Retinal pigment epithelial cell (primary cell): ENCODE measurements at places on chromosomes 5 and 9.

- DNase-seq, result no peak
Measured at GRCh38 chr9:4865681-4866080, 72.9 kb downstream of the RCL1 start.

GRCh38 chr9:97889941-97890887, 32.1 kb downstream of the TRMO start:
- DNase-seq, result no peak

GRCh38 chr9:132585954-132586829, 3.8 kb downstream of the BARHL1 start:
- no peak for DNase-seq

- peak; percentile 95 for DNase-seq
Measured at GRCh38 chr5:41794471-41794870, 75.8 kb downstream of the OXCT1 start.

DNA sequence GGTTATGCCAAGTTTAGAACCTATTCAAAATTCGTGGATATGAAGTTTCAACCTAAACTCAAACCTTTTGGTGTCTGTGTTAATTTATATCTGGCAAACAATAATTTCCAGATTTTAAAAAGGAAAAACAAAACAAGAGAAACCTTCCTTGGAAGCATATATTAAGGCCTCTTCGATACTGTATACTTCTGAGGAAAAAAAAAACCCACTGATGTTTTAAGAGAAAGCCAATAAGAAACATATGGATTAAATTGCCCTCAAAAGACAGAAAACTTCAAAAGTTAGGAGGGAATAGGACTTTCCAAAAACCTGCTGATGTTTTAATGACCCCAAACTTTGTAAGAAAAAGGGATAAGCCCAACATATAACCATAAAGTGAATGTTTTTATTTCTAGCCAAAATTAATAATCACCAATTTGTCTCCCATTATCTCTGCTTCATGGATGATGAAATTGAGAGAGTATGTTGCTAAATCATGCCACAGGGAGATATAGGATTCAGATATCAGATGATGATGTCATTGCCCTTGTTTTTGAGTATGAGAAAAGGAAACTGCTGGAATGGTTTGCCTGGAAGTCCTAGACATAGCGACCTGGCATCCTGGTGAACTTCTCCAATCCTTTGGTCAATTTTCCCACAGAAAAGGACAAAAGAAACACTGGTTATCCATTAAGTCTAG, 423.9 kb downstream of the DMRT2 start:
- no peak for DNase-seq

DNA sequence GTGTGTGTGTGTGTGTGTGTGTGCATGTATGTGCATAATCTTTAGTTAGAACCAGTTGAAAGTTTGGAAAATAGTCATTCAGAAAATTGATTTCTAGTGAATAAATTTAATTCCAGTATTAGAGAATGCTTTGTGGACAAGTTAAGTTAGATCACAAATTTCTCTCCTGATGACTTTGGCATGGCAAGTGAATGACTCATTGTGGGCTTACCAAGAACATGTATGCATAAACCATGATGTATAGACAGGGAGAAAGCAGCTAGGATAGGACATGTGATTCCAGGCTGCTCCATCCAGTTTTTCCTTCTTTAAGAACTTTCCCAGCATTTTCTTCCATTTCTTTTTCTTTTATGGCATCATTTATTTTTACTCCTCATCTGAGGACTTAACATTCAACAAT, 85.7 kb upstream of the SGCD start:
- no peak for DNase-seq

DNA sequence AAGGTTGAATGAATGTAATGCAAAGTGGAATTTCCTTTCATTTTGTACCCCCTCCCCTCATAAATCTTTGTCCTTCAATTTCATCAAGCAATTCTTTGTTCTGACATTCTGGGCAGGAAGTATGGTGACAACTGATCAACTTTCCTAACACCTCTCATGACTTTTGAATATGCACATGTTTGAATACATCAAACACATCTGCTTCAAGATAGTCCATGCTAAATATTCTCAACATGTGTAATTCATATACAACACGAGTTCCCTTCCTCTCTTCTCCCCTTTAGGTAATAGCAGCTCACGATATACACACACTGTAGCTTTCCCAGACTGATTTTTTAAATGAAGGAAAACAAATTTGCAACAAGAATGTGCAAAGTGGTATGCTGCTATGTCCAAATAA, 103.6 kb upstream of the EFNA5 start:
- no peak for DNase-seq

DNA sequence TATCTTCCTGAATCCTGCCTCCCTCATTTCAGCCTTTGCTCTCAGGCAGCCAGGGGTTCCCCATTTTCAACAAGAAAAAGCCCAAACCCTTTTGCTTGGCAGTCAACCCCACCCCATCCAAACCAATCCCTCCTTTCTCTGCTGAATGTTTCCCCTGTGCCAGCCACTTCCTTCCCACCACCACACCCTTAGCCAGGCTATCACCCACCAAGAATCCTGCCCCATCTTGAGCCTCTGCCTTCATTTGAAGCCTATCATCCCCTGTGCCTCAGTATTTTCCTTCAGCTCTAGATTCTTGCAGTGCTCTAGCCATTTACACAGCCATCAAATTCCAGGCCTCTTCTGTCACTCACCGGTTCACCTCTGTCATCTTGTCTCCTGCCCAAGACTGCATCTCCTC, 15.3 kb upstream of the FIBCD1 start:
- DNase-seq, result no peak

GRCh38 chr5:4058899-4059298, 463.3 kb downstream of the IRX1 start:
- DNase-seq, result no peak

GRCh38 chr5:168713051-168713450, 133.9 kb upstream of the PANK3 start:
- DNase-seq, result no peak

DNA sequence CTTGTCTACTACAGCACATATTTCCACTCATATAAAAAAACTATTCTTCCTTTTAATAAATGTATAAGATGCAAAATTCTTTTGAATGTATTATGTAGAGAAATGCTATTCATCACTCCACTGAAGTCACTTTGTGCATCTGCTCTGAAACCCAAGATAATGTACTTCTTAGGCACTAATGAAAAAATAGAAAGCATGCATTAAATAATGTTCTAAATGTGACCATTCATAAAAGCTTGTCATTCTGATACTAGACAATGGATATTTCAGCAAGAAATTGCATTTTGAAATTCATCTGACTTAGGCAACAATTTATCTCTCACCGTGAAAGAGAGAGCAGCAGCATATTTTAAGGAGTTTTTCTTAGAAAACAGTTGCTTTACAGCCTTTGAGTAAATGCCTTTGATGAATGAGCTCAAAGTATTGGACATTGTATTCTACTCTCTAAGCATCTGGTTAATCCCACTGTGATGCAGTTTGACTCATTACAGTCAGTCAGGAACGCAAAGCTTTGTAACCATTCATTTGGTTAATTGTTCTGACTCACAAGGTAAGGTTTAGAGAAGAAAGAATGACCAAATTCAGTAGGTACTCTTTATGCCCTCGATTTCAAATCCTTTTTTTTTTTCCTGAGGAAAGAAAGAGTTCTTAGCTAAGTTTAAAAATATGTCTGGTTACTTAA, 2233.8 kb upstream of the C9orf72 start:
- peak; percentile 69 for DNase-seq

GRCh38 chr5:74934949-74935751, 69.0 kb upstream of the FAM169A start:
- peak; percentile 25 for DNase-seq

DNA sequence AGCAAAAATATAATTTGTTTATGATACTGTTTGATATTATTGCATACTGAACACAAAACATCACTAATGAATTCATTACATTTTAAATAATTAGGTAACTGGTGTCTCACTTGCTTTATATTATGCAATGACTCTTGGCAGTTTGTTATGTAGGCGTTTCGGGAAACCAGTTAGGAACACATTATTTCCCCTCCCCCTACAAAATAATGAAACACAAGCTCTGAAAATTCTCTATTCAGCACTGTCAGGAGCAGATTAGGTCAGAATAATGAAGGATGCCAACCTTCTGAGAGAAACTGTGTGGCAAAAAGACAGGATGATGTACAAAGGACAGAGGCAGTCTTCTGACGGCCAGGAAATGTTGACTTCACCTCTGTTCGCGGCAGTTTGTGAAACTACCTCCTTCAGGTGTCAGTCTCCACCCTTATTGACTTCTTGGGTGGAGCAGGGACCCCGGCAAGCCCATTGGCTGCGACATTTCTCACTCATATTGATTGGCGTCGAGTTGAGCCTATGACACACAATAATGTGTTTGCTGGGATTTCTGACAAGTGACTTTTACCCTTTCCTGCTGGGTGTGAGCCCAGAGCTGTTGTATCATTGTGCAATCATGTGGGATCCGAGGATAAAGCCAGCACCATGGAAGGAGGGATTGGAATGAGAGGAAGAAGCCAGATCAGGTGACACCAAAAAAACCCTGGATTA, 33.9 kb downstream of the SH3PXD2B start:
- peak; percentile 73 for DNase-seq

DNA sequence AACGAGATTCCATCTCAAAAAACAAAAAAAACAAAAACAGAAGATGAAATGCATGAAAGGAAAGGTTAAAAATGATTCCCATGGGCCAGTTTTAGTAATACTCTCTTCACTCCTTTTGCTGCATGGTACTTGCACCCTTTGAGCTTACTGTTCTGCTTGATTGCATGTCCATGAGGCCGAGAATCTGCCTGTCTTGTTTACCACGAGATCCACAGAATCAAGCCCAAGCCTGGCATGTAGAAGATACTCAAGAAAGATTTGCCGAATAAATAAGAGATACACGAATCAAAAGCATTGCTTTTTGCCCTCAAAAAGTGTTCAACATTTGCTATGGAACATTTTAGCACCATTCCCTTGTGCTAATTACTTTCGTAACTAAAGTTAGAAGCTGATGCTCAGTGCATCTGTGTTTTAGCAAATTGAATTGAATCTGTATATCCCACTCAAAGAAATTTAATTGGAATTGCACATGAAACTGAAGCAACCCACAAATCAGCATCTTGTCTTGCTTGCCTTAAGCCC, 1.1 kb downstream of the FAXDC2 start:
- no peak for DNase-seq

GRCh38 chr5:71810023-71810422, 90.9 kb downstream of the CARTPT start:
- DNase-seq, result no peak

- DNase-seq, result no peak
Measured at GRCh38 chr9:97855486-97855875, 2.5 kb downstream of the FOXE1 start.

- no peak for DNase-seq
Measured at GRCh38 chr5:37554938-37555337, 175.8 kb downstream of the WDR70 start.

DNA sequence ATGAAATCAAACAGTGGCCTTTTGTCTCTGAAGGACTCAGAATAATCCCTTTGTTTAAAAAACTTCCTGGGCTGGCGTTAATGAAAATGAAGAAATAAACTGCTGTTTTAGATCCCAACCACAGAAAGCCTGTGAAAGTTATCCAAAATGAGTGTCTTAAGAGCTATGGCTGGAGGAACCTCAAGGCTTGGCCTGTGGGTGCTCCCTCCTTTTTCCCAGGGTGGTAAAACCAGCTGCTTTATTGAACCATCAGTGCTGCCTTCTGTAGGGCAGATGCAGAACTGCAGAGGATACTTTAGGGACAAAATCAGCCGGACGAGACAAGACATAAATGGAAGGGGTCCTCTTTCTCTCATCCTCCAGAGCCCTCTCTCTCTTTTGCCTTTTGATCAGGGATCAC, 100.9 kb downstream of the SMARCA2 start:
- no peak for DNase-seq

GRCh38 chr9:2181792-2182191, 166.6 kb downstream of the SMARCA2 start:
- no peak for DNase-seq

DNA sequence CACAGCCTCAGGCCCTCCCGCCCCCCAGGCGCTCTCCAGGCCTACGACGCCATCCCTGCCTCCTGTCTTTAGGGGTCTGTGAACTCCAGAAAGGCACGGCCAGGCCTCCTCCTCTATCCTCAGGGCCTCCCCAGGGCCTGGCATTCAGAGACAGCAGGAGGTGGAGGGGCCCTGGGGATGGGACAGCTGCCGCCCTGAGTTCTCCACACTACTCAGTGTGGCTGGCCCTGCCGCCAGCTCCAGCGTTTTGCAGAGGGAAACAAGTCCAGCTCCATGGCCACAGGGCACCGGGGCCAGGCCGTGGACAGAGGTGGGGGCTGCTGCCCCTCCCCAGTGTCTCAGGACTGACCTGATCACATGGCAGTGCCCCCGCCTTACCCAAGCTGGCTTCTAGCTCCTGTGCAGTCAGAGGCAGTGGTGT, 16.4 kb downstream of the SH3GLB2 start:
- DNase-seq, result no peak

DNA sequence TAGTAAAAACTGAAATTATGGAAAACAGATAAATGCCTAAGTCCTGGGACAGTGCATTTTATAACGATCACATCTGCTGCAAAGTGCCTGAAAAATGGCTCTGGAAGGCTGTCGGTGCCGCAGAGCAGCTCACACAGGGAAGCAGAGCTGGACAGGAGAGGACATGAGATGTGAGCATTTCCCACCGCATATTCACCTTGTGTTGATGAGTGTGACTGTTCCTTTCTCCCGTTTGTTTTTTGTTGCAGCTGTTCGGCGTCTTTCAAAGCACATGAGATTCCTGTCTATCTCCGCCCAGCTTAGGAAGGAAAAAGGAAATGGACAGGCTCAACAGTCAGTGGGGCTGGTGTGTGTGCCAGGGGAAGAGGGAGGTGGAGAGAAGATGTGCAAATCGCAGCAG, 164.9 kb upstream of the SEMA6A start:
- DNase-seq, result no peak

DNA sequence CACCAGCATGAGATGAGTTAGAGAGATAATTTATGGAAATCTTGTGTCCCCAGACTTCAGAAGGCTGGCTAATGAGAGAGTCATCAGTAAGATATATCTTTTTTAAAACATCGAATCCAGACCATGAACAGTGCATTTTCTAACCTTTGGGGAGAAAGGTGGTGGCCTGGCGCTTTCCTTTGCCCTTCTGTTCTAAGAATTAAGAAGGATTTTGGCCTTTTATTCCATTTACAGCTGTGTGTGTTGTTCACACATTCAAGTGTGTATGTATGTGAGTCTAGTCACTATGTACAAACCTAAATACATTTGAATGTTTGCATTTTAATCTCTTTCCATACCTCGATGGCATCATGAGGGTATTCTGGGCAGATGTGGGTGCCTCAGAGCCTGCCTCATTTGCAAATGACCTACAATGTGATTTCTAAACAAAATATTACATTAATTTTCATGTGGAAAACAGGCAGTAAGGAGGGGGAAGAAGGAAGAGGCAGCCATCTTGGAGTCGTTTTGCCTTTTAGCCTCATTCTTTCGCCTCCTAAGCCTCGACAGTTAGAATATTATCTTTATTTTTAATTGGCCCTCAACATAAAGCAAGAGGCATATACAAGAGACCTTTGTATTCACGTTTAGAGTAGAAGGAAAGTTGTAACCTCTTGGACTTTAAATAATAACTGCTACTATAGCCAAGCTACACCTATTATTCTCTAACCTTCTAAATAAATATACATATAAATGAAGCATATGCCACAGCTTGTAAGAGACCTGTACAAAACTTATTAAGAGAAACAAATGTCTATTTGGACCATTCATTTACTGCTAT, 125.3 kb upstream of the TMEM161B start:
- no peak for DNase-seq

GRCh38 chr5:21030981-21031380, 1043.0 kb upstream of the CDH18 start:
- no peak for DNase-seq
